ENCODE measurements at places on chromosomes 1 and 21.

- no peak for DNase-seq
Measured at GRCh38 chr1:153253693-153254092, 5.8 kb upstream of the LORICRIN start.

DNA sequence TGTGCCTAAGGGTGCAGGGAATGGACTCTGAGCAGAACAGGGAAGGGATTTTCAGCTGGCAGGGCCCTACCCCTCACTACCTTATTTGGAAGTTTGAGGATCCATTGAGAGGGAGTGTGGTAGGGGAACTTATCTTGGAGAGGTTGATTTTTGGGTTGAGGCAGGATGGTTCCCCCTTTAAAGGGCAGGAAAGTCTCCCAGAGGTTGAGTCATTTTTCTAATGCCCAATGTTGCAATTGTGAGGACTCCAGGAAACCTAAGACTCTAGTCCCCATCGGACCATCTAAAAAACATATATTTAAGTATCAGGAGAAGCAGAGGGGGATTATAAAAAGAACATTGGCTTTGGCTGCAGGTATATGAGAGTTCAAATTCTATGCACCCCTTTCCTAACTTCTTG, 47.3 kb downstream of the SAMD13 start:
- no peak for DNase-seq

DNA sequence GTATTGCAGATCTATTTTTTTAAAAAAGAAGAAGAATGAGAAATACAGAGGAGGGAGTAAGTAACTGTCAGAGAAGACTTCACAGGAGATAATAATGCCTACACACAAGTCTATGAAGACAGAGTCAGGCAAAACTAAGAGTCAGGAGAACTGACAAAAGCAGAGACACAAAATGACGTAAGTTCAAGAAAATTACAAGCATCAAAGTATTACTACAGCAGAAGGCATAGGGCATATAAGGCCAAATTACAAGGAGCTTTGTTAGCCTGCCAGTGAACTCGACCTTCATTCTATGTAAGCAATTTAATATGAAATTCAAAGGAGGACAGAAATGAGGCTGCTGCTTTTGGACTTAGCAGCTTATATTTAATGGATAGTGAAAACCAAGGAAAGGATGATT, 23.7 kb downstream of the FAF1 start:
- DNase-seq, result no peak

GRCh38 chr21:35818597-35818996, 241.7 kb downstream of the SETD4 start:
- no peak for DNase-seq

DNA sequence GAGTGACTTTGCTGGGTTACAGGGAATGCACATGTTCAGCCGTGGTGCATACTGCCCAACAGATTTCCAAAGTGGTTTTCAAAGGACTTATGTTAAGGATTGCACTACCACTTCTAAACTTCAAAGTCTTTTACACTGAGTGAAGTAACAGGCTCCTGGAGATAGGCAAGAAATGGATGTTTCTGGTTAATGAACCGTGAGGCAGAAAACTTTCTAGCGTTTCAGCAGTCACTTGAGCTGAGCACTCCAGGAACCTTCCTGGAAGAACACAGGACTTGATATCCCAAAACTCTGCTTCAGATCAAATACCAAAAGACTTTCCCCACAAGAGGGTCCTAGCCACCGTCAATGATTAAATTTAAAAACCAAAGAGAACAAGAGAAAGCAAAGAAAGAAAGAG, 74.3 kb upstream of the ATP1A1 start:
- DNase-seq, result no peak

Measured in midbrain (tissue), 1 donor.